ENCODE measurements at places on chromosomes 16 and 17.

DNA sequence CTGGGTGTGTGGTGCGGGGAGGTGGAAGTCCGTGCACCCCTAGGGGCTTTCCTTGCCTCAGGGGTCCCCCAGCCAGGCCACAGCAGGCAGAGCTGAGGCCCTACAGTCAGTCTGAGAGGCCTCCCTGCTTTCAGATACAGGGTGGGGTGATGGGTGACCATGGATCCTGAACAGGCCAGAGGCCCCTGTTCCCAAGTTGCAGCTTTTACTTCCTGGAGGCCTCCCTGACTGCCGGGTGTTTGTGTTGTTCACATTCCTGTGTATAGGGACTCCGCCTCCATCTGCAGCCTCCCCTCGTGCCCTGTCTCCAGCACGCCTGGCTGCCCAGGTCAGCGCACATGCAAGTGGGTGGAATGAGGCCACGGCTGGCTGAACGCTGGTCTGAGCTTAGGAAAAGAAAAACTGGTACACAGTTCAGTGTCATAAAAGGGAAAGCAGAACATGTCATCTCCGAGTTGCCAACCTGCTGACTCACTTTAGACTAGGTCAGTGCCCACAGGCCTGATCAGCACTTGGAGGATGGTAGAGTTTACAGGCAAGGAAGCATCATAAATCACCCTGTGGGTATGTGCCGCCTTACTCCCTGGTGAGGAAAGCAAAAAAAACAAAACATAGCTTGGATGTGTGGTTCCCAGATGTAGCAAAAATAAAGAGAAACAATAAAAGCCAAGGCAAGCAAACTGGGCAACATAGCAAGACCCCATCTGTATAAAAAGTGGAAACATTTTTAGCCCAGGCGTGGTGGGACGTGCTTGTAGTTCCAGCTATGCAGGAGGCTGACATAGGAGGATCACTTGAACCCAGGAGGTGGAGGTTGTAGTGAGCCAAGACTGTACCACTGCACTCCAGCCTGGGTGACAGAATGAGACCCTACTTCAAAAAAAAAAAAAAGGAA, 6.2 kb upstream of the SLC7A6 start:
- peak; percentile 45 for DNase-seq

GRCh38 chr17:66481271-66481670, 178.9 kb downstream of the PRKCA start:
- peak; percentile 31 for DNase-seq

- DNase-seq: no peak
Measured at GRCh38 chr16:89392881-89393737, 97.3 kb downstream of the ANKRD11 start.

DNA sequence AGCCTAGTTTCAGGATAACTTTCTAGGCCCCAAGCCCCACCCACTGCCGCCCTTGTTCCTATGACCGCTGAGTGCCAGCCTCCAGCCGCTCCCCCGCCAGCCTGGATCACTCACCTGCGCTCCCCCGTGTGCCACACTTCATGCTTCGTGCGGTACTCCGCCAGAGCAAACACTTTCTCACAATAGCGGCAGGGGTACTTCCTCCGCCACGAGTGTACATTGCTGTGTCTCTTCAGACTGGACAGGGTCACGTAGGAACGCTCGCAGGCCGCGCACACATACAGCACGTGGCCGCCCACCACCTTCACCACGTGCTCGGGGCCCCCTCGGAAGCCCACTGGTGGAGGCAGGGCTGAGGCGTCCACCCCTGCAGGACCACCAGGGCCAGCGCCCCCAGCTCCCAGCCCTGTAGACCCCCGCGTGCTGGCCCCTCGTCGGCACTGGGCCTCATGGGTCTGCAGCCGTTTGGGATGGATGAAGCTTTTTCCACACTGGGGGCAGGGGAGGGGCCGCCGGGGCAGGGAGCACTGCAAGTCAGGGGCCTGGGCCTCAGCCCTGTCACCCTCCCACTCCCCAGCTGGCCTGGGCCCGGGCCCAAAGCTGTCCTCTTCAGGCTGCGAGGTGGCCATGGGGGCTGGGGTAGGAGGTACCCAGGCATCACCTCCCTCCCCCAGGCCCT, 13.7 kb downstream of the ZBTB4 start:
- DNase-seq: no peak

DNA sequence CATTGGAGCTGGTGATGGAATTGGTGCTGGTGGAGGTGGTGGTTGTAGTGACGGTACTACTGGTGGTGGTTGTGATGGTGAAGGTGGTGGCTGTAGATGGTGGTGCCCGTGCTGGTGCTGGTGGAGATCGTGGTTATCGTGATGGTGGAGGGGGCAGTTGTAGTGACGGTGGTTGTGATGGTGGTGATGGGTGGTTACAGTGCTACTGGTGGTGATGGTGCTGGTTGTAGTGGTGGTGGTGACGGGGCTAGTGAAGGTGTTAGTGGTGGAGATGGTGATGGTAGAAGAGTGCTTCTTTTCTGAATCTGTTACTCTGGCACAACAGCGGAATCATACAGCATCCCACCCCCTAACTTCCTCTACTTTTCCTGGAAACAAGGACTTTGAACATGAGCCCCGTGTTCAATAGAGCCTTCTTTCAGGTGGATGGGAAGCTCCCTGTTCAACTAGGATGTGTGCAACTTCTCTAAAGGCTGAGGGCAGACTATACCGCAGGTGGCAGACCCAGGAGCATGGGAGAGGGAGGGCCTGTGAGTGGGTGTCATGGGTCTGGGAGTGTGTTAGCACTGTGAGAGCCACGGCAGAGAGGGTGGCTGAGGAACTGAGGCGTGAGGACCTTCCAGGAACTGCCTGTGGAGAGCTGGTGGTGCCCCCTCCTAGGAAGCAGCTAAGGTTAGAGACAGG, 8.2 kb downstream of the TBX21 start:
- no peak for DNase-seq

DNA sequence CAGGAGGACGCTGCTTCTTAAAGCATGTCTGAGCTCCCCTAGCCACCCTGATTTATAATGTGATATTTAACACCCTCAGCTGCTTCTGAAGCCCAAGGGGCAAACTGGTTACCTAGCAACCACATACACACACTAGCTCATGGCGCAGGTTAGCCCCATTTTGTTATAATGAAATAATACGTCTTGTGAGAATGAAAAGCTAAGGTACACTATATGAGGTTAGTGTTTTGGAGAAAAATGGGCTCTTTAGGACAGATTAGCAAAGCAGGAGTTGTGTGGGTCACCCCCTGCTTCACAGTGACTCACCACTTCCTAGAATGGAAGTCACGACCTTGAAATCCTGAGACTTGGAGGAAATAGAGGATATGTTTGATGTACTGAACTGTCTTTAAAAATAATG, 404.8 kb upstream of the HSBP1 start:
- DNase-seq: no peak

DNA sequence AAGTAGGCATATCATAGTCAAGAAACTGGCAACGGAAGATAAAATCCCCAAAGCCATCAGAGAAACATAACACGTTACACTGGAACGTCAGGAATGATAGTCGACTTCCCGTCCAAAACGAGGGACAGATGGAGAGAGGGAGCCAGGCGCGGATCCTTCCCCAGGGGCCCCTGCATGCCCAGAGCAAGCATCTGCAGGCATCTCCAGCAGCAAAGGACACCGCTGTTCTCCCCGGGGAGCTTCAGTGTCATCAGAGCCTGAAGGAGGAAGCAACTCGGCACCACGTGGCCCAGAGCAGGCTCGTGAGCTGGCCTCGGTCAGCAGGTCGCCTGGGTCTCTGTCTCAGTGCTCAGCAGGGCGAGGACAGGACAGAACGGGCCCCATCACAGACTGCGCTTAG, 50.1 kb downstream of the LMF1 start:
- DNase-seq: no peak

DNA sequence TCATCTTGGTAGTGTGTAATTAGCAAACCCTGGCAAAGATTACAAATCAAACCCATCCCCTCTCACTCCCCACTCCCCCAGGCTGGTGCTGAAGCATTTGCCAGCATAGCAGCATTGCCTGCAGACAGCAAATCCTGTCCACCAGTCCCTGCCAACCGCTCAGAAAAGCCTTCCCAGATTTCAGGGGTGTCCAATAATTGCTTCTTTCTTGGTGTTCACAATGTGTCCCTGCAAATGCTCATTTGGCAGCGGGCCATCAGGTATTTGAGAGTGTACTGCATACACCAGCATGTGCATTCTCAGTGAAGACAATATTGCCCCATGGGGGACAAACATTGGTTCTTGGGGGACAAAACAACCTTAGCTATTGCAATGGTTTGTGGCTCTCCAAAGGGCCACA, 28.2 kb downstream of the ORC6 start:
- no peak for DNase-seq

DNA sequence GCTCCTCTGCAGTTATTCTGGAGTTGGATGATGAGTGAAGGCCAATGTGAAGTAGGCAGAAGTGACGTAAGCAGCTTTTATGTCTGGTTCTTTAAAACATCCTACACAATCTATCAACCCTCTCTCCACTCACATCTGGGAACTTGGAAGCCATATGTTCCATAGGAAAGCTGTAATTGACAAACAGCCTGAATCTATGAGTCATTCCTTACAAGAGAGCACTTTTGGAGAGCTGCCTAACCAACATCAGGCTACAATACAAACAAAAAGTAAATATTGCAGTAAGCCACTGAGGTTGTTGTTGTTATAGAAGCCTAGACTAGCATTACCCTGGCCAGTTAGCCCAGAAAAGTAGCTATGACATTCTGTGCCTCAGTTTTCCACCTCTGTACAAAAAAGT, 5.9 kb downstream of the CCL7 start:
- DNase-seq: no peak

- DNase-seq: no peak
Measured at GRCh38 chr16:64704386-64704785, 417.5 kb downstream of the CDH11 start.

- no peak for DNase-seq
Measured at GRCh38 chr17:27538156-27538955, 82.1 kb downstream of the KSR1 start.

DNA sequence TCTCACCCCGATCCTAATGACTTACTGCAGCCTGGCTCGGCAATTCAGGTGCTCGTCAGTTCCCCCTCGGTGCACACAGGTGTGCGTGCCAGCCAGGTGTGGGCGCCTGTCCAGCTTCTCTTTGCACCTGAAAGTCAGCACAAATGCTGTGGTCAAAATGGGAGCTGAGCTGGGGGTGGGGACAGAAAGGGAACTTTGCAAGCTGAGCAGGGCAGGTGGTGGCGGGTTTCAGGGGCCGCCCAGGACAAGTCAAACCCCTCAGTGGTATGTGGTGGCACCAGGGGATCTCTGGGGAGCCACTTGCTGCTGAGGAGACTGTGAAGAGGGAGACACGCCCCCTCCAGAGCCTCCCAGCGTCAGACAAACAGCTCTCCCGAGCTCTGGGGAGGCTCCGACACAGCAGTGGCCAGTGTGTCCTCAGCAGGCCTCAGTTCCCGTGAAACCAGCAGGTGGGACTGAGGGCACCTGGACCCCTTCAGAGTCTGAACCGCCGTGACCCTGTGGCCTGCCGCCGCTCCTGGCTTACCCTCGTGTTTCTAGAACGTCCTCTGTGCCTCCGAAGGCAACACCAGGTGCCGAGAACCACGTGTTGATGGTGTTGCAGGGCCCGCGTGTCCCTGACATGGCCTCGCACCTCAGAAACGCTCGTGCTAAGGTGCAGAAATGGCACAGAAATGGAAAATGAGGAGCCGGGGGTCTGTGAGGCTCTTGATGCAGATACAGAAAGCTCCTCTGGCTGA, 233.5 kb upstream of the TNRC6C start:
- no peak for DNase-seq

GRCh38 chr16:9188721-9189120, 97.3 kb downstream of the HAPSTR1 start:
- DNase-seq: no peak

DNA sequence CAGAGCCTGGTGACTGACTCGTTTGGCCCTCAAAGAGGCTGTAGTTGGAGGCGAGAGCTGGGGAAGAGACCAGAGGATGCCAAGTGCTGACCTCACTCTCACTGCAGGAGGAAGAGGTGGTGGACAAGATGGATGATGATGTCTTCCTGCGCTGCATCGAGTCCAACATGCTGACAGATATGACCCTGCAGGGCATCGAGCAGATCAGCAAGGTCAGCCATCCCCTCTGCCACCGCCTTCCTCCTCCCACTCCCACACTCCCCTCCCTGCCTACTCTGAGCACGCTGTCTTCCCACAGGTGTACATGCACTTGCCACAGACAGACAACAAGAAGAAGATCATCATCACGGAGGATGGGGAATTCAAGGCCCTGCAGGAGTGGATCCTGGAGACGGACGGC, 26.9 kb downstream of the POLR2A start:
- DNase-seq: no peak

DNA sequence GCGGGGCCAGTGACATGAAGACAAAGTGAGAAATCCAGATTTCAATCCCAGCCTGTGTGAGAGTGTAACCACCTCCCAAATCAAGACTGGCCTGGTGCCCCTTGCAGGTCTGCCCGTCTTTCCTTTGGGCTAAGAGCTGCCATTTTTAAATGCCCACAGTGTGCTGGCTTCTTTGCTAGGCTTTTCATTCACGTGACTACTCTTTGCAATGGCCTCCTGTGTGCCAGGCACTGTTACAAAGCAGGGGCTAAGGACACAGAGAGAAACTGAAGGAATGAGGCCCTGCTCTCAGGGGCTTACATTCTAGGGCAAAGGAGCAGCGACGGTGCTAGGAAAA, 269 bp upstream of the ZSCAN10 start:
- no peak for DNase-seq

- no peak for DNase-seq
Measured at GRCh38 chr17:75069783-75070182, 18.0 kb upstream of the SLC16A5 start.

DNA sequence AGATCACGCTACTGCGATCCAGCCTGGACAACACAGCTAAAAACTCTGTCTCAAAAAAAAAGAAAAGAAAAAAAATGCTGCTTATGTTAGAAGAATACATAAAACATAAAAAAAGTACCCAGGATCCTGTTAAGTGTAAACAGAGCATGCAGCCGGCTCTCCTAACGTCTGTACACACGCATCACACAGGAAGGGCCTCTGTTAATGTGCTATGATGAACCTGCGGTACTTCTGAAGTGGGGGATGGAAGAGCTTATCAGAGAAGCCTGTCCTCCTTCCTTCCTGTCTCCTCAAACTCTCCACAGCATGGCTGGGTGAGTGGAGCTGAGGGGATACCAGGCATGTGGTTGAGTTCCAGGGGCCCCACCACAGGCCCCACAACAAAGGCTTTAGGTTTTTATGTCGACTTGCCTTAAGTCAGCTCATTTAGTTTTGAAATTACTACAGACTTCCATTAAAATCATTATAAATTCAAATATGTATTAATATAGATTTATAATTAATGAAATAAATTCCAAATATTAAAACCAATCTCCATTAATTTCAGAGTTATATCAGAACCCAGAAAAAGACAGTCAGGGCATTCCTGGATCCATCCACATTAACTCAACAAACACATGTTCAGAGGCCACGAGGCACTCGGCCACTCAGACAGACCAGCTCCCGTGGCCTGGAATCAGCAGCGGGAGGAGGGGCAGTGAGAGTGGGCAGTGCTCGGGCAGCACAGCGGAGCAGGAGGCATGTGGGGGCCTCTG, 11.7 kb downstream of the CCDC57 start:
- peak; percentile 68 for DNase-seq

- no peak for DNase-seq
Measured at GRCh38 chr17:55323518-55324295, 58.9 kb downstream of the HLF start.

DNA sequence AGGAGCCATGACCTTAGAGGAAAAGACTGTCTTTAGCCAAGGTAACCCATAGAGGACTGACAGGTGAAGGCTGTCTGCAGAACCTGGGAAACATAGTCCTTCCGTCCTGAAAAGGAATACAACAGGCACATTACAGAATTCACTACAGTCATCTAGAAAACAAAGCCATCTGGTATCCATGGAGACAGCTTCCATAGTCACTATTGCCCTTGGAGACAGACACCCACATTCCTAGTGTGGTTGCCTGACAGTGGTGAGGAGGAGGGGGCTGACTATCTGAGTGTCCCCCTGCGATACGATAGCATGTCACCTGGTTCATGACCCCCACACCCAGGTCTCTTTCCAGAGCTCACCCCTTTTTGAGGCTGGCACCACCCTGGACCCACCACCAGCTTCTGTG, 254.7 kb downstream of the CDH13 start:
- no peak for DNase-seq
